NCI-H146 (cell line): ENCODE measurements at places on chromosomes 6 and 20.

DNA sequence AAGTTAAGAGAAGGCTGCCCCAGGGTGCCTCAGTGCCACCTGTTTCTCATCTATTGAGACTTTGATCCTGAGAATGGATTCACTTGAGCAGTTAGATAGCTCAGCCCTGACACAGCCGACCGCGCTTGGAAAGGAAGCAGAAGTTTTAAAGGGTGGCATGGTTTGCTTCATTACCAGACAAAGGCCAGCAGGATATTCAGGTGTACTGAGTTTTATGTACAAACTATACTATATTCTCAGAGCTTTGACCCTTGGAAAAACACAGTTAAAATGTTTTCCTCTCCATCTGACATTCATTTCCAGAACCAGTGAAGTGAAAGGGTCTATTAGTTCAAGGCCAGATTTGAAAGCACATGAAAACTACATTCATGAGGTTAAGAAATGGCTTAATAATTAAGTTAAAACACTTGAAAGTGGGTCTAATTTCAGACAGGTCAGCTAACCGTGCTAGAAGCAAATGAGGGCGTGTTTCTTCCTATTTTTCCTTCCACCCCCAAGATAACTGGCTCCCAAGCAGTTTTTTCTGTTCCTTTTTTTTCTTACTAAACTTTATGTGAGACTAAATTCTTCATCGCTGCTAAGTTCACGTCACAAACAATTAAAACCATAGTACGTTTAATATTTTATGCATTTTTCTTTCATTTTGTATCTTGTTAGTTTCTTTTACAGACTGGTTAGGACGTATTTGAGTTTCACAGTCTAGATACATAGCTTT is 385.3 kb upstream of the SOX4 start:
- DNase-seq: no peak

DNA sequence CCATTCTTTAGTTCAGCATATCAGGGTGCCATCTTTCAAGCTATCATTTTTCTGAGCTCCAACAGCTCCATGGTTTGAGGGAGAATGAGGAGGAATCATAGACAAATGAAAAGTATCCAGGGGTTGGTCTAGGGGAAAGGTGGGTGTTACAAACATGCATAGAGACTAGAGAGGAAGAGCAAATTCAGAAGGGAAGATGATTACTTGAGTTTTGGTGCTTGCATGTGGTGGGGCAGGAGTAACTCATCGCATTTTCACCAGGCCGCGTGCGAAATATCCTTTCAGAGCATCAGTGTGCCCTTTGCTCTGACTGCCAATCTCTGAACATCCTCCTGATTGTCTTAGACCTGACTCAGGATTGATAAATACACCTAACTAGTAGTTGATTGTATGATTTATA is 7.7 kb upstream of the BICRAL start:
- DNase-seq: no peak

- peak; percentile 52 for DNase-seq
Measured at GRCh38 chr6:48098923-48099322, 12.1 kb downstream of the PTCHD4 start.

DNA sequence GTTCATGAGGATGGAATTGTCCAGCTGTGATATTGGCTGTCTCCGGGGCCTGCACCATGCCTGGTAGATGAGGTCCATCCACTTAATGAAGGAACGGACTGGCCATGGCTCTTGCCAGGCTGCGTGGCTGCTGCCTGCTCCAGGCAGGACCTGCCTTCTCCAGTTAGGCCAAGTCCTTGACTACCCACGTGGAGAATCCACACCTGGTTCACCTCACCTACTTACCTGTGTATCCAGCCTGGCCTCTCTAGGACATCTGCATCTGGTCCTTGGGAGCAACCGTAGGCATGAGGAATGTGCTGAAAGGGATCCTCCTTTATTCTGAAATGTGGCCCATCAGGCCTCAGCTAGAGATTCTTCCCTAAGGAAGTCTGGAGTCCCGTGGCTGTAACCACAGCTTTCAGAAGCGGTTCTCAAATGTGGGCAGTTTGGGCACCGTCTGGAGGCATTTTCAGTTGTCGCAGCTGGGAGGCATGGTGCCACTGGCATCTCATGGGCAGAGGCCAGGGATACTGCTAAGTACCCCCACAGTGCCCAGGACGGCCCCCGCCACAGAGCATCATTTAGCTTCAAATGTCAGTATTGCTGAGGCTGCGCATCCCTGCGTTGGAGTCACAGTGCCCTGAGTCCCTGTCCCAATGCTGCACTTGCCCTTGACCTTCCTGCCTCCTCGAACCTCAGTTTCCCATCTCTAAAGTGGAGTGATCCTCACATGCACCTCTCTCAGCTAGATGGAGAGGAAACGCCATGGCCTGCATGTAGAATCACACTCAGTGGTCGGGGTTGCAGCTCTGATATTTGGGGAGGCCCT is 67.5 kb downstream of the PHACTR3 start:
- no peak for DNase-seq

GRCh38 chr6:169558774-169559441 is 142.9 kb downstream of the WDR27 start:
- no peak for DNase-seq
